ENCODE measurements at places on chromosomes 16 and 17.
A peak's percentile ranks its signal among the peaks of the same experiment; 100 is the strongest.

GRCh38 chr16:31202414-31203375 lies at the start of gene PYCARD:
Gene PYCARD, minus strand, starts transcription at chr16:31202760. Its CDS starts 70 bp downstream, at chr16:31202690.
- DNase-seq, result peak; percentile 73

- DNase-seq, result peak; percentile 71
Measured at GRCh38 chr16:4261557-4262172, 11.2 kb downstream of the TFAP4 start.

DNA sequence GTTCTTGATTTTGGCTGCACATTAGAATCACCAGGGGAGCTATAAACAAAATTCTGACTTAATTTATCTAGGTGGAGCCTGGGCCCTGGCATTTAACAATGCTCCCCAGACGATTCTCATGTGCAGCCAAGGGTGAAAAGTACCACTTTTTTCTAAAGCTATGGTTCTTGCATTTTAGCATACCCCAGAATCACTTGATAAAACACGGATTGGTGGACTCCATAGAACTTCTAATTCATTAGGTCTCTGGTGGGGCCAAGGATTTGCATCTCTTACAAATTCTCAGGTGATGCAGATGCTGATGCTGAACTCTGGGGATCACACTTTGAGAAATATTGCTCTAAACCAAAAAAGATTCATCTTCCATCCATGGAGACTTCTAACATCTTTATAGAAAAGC lies 74.5 kb downstream of the RPGRIP1L start:
- DNase-seq, result no peak

DNA sequence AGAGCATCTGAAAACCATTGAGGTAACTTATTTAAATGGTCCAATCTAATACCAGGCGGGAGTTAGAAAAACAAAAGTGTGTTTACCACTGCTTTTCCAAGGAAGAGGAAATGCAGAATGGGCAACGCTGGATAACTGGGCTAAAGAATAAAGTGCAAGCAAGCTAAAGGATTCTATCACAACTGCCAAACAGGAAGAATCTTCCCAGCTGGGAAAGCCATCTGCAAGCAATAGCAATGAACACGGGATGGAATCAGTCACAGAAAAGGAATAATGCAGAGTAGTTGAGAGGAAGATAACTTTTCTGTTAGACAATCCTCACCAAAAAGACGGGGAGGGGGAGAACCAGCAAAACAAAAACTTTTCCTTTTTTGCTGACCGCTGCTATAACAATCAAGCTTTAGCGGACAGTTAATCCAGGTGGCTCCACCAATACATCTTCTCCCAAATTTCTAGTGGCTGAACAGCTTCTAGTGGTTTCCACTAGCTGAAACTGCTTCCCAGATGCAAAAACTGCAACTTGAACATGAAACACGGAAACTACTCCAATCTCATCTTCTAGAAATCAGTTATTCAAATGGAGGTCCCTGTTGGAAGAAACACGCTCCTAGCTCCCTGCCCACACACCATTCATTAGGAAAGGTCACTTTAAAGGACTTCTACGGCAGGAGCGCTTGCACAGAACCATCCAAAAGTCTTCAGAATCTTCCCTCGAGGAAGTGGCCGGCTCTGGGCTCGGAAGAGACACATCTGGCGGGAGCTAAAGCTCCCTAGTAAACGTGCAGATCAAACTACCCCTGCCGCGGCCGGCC lies 929 bp downstream of the TMEM11 start:
- no peak for DNase-seq

GRCh38 chr16:28183484-28183883 lies 28.3 kb downstream of the XPO6 start:
- no peak for DNase-seq

DNA sequence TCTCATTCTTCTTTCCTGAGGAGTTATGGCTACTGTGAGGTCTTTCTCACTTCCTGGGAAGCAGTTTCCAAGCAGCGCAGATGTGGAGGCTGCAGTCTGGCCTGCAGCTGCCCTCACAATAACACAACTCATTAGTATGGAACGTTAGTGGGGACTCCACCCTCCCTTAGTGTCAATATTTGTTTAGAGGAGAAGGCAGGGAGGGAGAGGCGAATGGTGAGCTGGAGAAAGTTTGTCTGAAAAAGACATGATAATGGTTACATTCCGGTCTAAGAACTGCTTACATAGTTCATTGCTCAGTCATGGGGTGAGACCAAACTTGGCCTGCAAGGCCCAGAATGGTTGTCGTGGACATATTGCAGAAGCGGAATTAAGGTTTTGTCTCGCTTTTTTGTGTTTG lies 170.2 kb downstream of the HS3ST3B1 start:
- DNase-seq, result no peak

DNA sequence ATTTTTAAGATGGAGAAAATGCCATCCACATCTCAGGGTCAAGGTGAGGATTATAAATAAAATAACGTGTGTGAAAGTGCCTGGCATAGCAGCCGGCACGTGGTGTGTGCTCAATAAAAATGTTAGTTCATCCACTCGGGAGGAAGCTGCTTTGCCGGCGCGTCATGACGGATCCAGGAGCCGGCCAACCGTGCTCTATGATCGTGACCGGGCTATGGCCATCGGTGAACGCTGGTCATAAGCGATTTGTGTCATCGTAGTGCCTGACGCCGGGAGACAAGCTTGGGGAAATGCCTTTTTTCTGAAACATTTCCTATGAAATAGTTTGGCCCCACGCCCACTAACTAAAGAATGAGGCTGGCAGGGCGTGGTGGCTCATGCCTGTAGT lies 74.0 kb downstream of the CMC2 start:
- DNase-seq, result no peak

DNA sequence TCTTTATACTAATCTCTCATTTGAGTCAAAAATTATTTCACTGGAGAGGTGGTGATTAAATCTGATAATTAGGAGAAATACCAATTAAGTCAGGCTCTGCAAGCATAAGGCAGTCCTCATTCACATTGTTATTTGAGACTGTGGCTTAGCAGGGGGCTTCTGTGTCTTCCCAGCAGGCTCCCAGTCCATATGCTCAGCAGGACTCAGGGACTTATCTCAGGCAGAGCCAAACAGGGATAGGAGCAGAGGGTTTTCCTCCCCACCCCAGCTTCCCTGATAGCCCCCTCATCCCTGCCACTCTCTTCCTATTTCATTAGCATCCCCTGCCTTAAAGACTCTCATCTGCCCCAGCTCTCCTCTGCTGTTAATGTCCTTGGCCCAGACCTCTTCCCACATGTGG lies 104.3 kb upstream of the DNAH9 start:
- no peak for DNase-seq

DNA sequence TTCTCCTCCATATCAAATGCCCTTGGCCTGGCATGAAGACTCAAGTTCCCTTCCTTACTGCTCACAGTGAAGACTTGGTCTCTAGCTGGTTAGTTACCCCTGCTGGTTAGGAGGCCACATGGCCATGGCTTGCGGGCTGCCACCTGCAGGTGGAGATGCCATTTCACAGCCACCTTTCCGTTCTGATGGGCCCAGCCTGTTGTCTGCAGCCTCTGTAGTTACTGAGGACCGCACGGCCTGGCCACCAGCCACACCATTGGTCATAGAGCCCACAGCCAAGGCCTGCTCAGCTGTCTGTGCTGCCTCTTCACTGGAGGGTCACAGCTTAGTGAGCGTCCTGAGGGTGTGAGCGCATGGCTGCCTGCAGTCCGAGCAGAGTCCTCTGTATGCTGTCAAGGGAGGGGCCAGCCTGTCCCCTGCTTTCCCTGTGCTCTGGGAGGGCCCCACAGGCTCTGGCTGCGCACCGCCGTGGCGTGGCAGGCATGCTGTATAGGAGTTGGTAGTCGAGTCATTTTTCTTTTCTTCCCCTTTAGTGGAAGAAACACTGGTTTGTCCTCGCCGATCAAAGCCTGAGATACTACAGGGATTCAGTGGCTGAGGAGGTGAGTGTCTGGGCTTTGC lies 59.2 kb downstream of the PLD6 start:
- DNase-seq, result no peak

DNA sequence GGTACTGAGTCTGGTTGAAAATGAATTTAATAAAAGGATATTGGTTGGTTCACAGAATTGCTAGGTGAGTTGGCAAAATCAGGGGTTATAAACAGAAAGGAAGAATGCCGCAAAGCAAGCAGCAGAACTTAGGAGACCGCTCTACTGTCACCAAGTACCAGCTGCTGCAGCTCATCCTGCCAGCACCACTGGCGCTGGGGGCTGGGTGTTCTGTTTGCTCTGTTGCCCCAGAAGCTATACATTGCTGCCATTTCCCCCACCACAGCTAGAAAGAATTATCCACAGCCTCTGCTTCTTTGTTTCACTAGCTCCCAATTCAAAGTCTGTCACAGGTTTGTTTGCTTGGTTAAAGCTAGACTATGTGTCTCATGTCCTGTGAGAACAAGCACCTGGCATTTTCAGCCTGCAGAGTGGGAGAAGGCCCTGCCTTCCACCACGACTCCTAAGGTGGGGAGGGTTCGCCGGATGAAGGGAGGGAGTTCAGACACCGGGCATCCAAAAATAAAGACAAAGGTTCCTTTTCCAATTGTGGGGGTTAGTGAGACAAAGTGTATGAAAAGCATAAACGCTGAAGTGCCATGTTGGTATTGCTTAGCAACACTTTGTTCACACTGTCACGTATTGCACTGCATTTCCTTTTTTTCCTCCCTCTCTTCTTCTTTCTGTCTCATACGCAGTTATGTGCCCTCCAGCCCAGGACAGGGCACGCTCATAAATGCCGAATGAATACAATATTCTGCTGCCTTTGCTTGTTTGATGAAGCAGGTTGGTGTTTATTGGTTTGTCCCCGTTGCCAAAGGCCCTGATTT lies 9.6 kb upstream of the CPD start:
- DNase-seq, result no peak

All from stimulated activated effector memory CD8-positive, alpha-beta T cell treated with anti-CD3 and anti-CD28 coated beads, Interleukin-12 subunit alpha, Interleukin-12 subunit beta, amount 100 ng/mL, for 72 hours (primary cell).